ENCODE measurements at places on chromosomes 5 and 9. TPM values are rescaled to one million over a fixed set of nuclear protein-coding genes. Genes with fewer than 3 reads are reported as not detected.

The SWI5 gene
- total RNA-seq = 42.7 TPM

DNA sequence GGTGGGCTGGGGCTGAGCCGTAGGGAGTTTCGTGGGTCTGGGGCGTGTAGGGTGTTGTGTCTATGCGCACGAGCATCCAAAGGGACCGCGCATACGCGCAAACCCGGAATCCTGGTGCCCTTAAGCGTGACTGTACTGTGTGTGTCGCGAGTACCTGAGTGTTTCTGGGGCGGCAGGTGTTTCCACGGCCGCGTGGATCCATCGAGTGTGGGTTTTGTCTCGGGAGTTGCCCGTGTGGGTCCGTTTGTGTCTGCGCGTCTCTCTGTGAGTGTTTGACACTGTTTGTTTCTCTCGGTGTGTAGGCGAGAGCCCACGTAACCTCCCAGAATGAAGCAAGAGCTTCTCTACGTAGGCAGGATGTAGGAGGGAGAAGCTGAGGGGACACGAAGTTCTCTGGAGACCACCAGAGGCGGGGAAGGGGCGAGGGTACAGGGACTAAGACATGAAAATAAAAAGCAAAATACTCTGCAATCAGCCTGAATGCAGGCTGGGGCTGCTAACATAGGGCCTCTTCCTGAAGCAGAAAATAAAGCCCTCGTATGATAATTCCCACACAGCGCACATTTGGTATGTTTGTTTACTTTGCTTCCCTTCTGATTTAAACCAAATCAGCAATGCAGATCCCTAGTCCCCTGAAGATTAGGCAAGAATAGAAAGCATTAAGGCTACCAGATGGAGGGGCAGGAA lies 588 bp upstream of the BRINP1 start:
- no peak for DNase-seq

- no peak for DNase-seq
Measured at GRCh38 chr5:58048185-58048925, 411.5 kb downstream of the PLK2 start.

GRCh38 chr5:67696446-67696845 lies 499.8 kb upstream of the CD180 start:
- DNase-seq = no peak

GRCh38 chr5:143541943-143542797 lies 138.7 kb upstream of the NR3C1 start:
- DNase-seq = no peak

GRCh38 chr9:93138171-93138764 lies 4.2 kb upstream of the NINJ1 start:
- DNase-seq = no peak

DNA sequence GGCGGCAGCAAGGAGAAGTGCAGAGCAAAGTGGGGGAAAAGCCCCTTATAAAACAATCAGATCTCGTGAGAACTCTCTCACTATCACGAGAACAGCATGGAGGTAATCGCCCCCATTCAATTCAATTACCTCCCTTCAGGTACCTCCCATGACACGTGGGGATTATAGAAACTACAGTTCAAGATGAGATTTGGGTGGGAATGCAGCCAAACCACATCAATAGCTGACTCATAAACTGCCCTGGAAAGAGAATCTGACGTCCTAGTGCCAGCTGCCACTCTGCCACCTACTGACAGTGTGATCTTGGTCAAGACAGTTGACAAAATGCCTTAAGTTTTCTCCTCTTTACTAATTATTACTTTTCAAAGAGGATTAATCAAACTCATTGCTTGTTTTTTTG lies 128.3 kb downstream of the GPBP1 start:
- no peak for DNase-seq

- DNase-seq = no peak
Measured at GRCh38 chr9:78207319-78207718, 28.6 kb upstream of the CEP78 start.

GRCh38 chr5:34576891-34577666 lies 79.0 kb upstream of the RAI14 start:
- no peak for DNase-seq

- no peak for DNase-seq
Measured at GRCh38 chr5:54745599-54745998, 228.0 kb downstream of the SNX18 start.

Data from vagina (tissue), 2 donors.